ENCODE measurements at places on chromosomes 7 and 10.

GRCh38 chr10:1737222-1738061 is at the start of gene ADARB2:
TSS of gene ADARB2 (minus strand) at chr10:1737525.
- DNase-seq, result no peak

DNA sequence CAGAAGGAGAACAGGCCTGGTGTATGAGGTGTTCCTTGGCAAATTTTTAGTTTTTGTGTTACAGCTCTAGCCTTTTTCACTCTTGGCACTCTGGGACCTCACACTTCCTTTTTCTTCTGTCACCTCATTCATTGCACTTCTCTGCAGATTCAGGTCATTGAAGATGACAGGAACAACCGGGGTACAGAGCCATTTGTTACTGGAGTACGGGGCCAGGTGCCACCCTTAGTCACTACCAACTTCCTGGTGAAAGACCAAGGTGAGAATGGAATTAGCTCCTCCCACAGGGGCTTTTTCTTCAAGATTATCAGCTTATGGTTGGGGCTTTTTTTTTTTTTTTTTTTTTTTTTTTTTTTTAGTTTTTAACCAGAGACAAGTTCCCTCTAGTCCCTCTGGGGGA is 18.5 kb upstream of the CHCHD1 start:
- no peak for DNase-seq

DNA sequence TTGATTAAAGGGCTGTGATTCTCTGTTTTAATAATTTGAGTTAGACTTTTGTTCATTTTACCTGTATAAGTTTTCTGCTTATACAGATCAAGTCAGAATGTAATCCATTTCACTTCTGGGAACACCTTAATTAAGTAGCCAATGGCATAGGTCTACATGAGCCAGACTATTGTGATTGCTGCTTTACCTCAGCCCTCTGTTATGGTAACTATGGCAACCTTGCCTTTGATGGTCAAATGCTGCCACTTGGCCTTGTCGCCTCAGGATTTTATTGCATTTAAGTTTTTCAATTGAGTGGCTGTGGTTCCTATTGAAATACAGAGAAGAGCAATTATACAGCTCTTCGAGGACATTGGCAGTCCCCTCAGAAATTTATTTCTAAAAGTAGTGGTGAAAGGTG is 64.3 kb upstream of the TMEM106B start:
- DNase-seq, result no peak

DNA sequence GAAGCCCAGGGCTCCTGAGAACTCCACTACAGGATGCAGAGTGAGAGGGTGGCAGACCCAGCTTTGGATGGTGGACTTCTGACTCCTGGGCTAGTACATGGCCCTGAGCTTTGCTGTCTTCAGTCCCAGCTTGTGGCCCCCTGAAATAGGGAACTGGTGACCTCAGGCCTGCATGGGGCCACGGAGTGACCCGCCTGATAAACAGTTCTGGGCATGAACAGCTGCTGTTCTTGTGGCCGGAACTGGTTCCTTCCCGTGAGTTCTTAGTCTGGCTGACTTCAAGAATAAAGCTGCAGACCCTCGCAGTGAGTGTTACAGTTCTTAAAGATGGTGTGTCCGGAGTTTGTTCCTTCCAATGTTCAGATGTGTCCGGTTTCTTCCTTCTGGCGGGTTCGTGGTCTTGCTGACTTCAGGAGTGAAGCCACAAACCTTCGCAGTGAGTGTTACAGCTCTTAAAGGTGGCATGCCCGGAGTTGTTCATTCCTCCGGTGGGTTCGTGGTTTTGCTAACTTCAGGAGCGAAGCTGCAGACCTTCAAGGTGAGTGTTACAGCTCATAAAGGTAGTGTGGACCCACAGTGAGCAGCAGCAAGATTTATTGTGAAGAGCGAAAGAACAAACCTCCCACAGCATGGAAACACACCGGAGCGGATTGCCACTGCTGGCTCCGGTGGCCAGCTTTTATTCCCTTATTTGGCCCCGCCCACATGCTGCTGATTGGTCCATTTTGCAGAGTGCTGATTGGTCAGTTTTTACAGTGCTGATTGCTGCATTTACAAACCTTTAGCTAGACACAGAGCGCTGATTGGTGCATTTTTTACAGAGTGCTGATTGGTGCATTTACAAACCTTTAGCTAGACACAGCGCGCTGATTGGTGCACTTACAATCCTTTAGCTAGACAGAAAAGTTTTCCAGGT is 268.0 kb downstream of the ZEB1 start:
- DNase-seq, result no peak

GRCh38 chr10:61020420-61021158 is 76.6 kb upstream of the RHOBTB1 start:
- DNase-seq, result no peak

DNA sequence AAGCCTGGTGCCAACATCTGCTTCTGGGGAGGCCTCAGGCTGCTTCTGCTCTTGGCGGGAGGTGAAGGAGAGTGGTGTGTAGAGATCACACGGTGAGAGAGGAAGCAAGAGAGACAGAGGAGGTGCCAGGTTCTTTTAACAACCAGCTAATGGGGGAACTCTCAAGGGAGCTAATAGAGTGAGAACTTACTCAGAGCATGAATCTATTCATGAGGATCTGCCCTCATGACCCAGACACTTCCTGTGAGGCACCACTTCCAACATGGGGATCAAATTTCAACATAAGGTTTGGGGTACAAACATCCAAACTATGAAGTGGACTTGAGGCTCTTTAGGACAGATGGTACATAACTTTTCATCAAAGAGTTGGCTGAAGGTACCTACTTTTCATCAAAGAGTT is 5.1 kb upstream of the ZNF32 start:
- no peak for DNase-seq

DNA sequence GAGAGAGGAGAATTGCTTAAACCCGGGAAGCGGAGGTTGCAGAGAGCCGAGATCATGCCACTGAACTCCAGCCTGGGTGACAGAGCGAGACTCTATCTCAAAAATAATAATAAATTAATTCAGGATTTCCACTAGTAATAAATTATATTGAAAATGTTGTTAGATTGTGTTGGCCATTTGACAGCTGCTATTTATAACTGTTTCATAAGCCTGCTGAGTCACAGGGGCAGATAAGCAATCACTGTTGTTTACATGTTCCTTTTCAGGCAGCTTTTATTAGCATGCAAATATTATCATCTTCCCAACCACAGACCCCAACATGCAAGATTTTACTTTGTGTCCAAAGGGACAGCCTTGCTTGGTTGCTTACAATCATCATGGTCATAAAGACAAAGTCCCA is 49.5 kb upstream of the ZNF138 start:
- no peak for DNase-seq

DNA sequence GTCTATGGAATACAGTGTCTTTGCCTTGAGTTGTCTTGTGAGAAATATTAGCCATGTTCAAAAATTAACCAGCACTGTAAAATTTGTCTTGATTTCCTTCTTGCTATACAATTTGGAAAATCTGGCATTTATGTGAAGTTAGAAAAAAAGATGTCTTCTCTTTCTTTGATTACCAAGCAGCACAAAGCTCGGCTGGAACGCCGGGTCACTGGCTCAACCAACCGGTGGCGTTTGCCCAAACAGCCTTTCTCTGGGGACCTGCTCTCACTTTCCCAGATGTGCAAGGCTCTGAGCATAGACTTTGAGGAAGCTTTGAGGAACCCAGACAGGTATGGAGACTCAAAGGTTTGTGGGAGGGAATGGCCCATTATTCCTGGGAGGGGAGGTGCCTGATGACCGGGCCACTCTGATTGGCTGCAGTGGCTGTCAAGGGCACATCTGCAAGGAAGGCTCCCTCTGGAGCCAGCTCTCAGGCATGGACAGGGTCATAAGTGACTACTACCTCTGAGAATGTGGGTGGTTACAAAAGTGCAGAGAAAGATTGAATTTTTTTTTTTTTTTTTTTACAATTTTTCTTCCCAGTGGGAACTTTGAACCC is 5.6 kb downstream of the BTBD16 start:
- no peak for DNase-seq

- no peak for DNase-seq
Observed at GRCh38 chr10:25820472-25820871, 113.6 kb upstream of the MYO3A start.

- no peak for DNase-seq
Observed at GRCh38 chr7:949021-949934, 5.2 kb downstream of the ADAP1 start.

GRCh38 chr10:49798275-49798674 is 36.2 kb upstream of the OGDHL start:
- DNase-seq, result no peak

GRCh38 chr7:20113427-20114027 is 103.7 kb downstream of the MACC1 start:
- no peak for DNase-seq

DNA sequence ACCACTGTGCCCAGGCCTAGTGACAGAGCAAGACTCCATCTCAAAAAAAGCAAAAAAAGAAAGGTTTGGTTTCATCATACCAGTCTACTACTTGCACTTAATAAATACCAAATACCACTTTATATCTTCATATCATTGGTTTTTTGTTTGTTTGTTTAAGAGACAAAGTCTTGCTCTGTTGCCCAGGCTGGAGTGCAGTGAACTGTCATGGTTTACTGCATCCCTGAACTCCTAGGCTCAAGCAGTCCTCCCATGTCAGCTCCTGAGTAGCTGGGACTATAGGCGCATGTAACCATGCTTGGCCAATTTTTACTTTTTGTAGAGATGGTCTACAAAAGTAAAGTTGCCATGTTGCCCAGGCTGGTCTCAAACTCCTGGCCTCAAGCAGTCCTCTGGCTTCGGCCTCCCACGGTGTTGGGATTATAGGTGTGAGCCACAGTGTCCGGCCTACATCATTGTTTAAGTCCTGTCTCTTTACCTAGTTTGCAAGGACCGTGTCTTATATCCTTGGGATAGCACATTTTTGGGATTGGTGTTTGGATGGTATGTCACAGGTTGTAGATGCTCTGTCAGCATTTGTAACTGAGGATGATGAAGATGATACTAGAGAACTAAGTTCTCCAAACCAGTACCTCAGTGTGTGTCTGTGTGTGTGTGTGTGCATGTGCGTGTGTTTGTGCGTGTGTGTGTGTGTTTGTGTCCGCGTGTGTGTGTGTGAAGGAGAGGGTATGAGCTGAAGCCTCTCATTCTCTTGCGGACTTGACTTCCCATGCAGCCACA is 9.3 kb downstream of the LMTK2 start:
- no peak for DNase-seq

DNA sequence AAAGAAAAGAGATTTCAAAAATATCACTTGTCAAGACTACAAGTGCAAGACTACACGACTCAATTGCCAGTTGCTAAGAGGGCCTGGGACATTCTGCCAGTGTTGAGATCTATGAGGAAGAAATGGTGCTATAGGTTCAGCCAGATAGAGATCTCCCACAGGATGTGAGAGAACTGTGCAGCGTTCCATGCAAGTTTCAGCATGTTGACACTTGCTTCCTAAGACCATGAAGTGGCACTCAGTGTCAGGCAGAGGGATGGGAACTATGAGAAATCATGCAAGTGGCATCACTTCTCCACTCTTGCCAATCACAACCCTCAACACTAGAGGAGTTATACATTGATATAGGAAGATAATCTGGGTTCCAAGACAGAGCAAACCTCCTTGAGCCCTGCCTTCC is 210.3 kb downstream of the CHRM2 start:
- no peak for DNase-seq

- DNase-seq, result no peak
Observed at GRCh38 chr7:27689591-27690164, 27.0 kb upstream of the HIBADH start.

DNA sequence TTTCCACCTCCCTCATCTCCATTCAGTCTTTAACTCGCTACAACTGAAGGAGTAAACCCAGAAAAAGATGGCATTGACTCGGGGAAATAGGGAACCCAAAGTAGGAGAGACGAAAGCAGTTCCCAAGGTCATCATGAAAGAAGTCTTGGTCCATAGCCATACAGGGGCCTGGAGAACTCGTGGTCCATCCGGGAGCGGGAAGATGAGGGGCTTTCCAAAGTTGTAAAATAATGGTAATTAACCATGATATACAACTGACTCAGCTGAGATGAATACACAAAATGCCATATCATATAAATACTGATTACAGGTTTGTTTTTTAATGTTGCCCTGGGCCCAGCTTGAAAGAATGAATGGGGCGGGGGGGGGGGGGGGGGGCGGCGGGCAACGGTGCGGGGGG is 32.3 kb downstream of the RBM17 start:
- no peak for DNase-seq

DNA sequence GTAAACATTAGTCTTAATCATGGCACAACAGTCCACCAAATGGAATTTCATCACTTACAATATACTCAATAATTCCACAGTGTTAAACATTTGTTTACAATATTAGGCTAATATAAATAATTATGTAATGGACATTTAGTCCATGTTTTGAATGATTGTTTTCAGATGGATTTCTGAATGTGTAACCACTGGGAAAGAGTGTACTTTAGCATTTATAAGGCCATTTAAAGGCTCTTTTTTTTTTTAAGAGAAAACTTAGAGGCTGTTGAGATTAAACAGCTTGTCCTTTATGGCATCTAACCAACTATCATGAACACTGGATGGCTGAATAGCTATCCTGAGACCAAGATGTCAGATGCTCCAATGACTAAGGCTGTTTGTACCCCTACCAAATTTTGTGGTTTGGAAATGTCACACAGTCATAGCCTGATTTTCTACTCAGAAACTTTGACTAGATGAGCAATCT is 248.3 kb upstream of the GLI3 start:
- no peak for DNase-seq

DNA sequence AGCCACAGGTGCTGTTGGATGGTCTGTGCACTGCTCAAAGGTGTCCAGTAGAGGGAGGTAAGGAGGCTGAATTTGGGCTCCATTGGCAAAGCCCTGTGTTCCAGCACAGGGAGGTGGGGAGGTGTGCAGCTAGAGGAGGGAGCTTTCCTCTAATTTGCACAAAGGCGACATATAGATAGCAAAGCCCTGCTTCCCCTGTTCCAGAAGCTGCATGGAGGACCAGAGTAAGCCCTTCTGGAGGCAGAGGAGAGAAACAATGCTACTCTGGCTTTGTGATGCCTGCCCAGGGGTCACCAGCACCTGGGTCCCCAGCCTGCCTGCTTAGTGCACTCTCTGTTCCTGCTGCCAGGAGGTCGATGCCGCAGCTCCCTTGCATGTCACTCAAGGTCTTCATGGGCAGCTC is 3.4 kb upstream of the ARHGAP22 start:
- no peak for DNase-seq

DNA sequence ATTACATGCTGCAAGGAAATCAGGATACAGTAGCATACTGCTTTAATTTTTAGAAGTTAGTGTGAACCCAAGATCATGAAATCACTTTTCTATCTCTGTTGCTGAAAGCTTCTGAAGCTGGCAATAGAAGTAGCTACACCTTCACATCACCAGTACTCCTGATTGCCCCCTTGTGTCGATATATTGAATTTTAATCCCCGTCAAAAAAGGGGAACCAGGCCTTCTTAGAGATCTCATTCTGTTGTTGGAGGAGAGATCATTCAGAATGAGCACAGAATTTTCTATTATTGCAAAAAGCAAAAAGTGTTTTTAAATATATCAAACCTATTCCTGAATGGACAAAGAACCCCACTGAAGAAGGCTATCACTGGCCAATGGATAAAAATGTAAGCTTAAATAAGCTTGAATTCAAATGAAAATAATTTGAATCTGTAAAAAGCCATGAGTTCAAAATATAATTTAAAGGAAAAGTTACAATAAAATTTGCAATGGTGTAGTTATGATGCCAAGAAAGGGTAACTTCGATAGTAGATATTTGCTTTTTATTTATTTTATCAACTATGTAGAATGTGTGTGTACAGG is 39.7 kb upstream of the TEX47 start:
- no peak for DNase-seq

GRCh38 chr10:87634311-87634710 is 25.4 kb upstream of the PAPSS2 start:
- DNase-seq, result no peak
